Common myeloid progenitor, CD34-positive (primary cell): ENCODE measurements at places on chromosomes 1 and 21.

GRCh38 chr1:84991097-84991920 is 5.6 kb downstream of the MCOLN2 start:
- no peak for DNase-seq
- no peak overlapping the region for H3K27ac ChIP-seq
- no peaks in the 10 kb centered on the region for H3K27me3 ChIP-seq
- no peaks in the 10 kb centered on the region for H3K36me3 ChIP-seq
- H3K4me3 ChIP-seq = no peak overlapping the region

- H3K27me3 ChIP-seq = no peaks in the 10 kb centered on the region
- DNase-seq = no peak
- H3K4me1 ChIP-seq = peaks cover under 1% of the 10 kb centered on the region
- H3K27ac ChIP-seq = no peak overlapping the region
- H3K4me3 ChIP-seq = no peak overlapping the region
These were observed 17.3 kb upstream of the COA6 start for GRCh38 chr1:234355782-234356510.

DNA sequence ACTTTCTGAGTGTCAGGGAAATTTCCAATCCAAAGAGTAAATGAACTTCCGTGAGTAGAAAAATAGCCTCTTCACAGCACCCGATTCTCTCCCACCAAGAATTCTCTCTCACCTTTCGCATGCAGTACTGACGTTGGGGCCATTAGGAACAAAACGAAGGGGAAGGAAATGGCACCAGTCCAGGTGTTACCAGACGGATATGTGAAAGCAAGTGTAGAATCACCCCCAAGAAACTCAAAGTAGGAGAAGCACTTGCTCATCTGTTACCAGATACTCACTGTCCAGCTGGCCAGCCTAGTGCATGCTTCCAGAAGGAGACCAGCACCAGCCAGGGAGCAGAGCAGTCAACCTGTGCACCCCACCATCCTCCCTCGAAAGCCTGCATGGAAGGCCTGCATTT is 55.1 kb downstream of the ITPKB start:
- H3K4me3 ChIP-seq = no peak overlapping the region
- H3K4me1 ChIP-seq = peaks cover 29% of the 10 kb centered on the region
- no peak for DNase-seq
- no peaks in the 10 kb centered on the region for H3K27me3 ChIP-seq
- H3K36me3 ChIP-seq = peaks cover 2% of the 10 kb centered on the region

GRCh38 chr1:110620250-110620615 is 14.1 kb upstream of the KCNA2 start:
- peaks cover 2% of the 10 kb centered on the region for H3K27me3 ChIP-seq
- DNase-seq = no peak

GRCh38 chr21:38433471-38433870 is 64.8 kb downstream of the ERG start:
- no peak for DNase-seq
- no peak overlapping the region for H3K4me3 ChIP-seq
- H3K27me3 ChIP-seq = no peaks in the 10 kb centered on the region
- H3K36me3 ChIP-seq = peaks cover 81% of the 10 kb centered on the region
- H3K4me1 ChIP-seq = no peaks in the 10 kb centered on the region
- H3K27ac ChIP-seq = no peak overlapping the region
